ENCODE measurements at places on chromosomes 1 and 21.

DNA sequence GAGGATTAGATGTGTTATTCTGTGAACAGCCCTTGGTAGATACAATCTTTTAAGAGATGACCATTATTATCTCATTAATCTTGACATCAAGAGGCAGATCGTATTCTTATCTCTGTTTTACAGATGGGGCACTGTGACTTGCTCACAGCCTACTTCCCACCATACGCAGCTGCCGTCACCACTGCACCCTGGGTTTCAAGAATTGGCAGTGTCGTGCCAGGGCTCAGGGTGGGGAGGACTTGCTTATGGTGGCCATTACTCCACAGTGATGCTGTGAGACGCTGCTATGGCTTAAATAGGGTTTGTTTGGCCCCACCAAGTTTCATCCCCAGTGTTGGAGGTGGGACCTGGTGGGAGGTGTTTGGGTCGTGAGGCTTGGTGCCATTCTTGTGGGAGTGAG lies 45.4 kb upstream of the ZC3H12A start:
- DNase-seq = no peak

DNA sequence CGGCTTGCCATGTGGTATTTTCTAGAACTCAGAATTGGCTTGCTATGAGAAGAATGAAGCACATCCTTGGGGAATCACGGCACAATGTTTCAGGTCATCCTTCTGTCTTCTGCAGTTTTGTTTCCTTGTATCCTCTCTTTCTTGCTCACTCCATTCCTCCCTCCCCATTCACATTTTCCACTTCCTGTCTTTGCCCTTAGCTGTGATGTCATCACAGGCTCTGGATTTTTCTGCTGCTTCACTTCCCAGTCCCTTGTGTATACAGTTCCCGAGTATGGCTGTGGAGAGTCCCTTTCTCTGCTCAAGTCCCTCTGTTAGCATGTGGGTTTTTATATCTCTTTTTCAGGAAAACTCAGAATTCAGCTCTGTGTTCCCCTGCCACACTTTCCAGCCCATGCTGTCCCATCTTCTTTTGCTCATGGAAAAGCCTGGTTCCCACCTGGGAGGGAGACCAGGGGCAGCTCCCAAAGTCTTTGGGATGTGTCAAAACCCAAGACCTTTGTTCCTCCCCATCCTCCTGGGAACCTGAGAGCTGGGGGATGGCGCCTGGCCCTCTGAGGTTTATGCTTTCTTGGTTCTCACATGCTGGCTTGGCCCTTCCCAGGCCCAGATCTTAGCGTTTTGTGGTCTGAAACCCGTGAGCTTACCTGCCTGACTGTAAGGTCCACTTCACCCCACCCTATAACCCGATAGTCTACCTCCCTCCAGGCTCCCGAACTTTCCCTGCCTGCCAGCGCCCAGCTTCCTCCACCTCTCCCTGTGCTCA lies 4.8 kb upstream of the RGS16 start:
- DNase-seq = no peak

GRCh38 chr1:82018319-82018718 lies 217.6 kb downstream of the ADGRL2 start:
- no peak for DNase-seq

DNA sequence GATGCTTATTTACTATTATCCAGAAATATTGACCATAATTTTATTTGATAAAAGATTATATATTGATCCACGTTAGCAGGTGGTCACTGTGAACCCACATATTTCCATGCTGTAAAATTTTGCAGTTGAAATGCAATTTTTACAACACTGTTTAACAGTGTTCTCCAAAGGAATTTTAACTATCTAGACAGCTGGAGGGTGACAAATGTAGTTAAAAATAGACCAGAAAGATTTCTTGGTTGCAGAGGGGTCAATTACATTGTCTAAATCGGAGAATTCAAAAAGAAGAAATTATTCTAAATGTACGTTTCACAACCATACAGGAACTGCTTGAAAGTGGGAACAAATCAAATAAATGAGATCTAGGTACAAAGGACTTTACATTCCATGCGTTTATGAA lies 625.2 kb upstream of the NCAM2 start:
- no peak for DNase-seq

DNA sequence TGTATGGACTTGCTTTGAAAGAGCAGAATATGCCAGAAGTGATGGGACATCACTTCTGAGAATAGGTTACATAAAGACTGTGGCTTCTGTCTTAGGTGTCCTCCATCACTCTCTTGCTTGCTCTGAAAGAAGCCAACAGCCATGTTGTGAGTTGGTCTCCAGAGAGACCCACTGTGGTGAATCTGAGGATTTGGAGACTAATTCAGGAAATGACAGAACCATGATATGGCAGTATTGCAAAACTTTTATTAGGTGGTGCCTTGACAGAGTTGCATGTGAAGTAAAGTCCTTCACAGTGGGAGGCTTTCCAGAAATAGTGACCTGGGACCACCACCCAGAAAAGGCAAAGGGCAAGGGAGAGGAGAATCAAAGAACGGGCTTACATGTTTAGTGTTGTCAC lies 628.6 kb downstream of the KCNT2 start:
- DNase-seq = no peak

DNA sequence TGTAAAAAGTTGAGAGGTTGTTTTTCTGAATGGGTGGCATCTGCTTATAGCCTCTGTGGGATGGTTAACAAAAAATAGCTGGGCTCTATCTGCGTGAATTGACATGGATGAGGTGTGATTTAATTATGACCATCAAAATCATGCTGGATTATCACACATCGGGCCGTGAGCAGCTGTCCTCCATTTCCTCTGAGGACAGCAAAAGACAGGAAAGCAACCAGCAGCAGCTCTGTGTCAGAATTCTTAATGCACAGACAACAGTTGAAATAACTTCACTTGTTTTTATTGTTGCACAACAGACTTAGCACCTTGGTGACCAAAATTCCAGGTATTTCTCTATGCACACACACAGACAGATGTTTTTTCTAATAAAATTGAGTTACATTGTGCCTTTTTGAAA lies 54.5 kb upstream of the LAPTM5 start:
- DNase-seq = no peak

- no peak for DNase-seq
Measured at GRCh38 chr1:203475012-203475981, at the start of gene PRELP. PRELP (plus strand) TSS chr1:203475806; CDS start chr1:203483185, 7,379 bp downstream.

- no peak for DNase-seq
Measured at GRCh38 chr1:40575336-40575735, 43.9 kb downstream of the ZNF684 start.

GRCh38 chr1:113928187-113928930 lies 765 bp upstream of the HIPK1 start:
- DNase-seq = no peak

DNA sequence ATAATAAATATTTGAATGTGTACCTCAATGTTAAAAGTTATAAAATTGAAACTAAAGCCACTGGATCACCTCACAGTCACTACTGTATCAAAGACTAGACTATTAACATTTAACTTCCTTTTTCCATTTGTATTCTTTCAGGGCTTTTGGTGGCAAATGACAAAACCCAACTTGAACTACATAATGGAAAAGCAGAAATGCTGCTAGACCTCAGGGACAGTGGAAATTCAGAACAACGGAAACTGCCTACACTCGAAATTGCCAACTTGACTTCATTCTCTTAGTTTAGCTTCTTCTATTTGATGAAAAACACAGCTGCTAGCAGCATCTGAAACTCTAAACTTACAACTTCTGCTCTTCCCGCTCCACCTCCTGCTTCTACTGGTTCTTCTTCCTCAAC lies 34.9 kb upstream of the NTNG1 start:
- no peak for DNase-seq

DNA sequence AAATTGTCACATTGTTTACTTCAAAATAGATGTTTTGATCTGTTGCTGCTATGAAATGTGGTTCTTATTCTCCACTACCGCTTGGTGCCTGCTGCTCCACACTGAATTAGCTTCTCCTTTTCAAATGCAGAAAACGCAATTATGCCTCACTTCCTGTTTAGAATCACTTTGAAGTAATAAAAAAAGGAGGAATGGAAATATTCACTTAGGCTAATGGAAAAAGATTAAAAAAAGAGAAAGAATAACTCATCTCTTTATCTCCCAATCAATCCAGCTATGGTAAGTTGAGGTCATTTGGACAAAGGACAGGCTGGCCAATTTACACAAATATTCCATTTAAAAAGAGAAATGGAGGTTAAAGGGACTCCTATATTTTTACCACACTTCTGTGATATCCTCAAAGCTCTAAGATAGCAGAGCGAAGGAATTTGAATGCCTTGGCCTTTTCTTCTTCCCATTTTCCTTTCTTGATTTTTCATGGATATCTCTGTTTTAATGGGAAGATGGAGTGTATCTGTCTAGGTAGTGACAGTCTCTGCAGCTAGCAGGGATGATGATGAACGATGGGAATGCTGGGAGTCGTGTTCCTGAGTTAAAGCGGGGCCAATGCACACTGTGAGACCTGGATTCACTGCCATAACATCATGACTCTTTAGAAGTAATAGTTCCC lies 35.7 kb downstream of the RGS5 start:
- DNase-seq = no peak

DNA sequence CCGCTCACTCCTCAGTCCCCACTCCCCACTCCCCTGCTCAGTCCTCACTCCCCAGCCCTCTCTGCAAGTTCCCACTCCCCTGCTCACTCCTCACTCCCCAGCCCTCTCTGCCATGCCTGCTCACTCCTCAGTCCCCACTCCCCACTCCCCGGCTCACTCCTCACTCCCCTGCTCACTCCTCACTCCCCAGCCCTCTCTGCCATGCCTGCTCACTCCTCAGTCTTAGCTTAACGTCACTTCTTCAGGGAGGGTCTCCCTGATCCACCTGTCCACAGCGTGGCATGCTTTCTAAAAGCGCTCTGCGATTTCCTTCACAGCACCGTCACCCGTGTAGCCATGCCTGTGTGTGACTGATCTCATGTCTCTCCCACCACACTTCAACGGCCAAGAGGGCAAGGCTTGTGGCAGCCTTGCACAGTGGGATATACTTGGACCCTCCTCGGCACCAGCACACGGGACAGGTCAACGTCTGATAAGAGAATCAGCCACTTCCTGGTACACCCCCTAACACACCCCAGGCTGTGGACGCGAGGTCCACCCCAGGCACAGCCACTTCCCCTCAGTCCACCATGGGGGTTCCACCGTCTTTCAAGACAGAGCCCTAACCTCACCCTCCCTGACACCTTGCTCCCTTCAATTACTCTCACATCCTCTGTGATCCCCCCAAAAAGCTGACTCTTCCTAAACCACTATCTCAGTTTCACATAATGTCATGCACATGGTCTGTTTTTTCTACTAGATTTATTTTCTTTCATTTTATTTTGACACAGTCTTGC lies 14.0 kb downstream of the PRDM15 start:
- DNase-seq = no peak

DNA sequence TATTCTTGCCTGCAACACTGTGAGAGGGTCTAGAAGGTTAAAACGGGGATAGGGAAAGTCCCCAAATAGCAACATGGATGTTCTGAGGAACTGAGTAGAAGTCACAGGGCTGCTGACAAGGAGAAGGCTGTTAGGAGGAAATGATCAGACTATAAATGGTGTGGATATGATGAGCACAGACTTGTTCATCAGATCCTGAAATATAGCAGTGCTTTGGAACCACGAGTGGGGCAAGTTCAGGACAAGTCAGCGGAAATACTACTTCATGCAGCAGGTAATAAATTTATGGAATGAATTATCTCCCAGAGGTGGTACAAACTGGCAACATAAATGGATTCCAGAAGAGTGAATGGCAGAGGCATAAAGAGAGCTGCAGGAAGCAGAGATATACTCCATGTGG lies 3.2 kb upstream of the KIAA0040 start:
- DNase-seq = no peak

DNA sequence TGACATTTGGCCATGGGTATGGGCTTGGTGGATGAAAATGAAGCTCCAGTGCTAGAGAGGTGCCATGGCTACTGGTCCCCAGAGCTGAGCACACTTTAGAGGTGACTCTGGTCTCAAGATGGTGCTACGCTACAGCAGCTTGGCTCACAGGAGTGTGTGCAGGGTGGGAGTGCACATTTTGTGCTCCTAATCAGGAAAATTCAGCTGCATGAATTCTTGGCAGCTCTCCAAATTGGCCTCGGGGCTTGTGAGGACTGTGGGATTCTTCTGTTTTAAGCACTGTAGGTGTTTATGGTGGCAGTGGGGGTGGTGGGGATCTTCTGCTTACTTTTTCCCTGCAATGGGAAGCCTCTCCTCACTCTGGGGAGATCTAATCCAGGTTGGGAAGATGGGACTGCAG lies 17.3 kb upstream of the TIPRL start:
- DNase-seq = no peak

DNA sequence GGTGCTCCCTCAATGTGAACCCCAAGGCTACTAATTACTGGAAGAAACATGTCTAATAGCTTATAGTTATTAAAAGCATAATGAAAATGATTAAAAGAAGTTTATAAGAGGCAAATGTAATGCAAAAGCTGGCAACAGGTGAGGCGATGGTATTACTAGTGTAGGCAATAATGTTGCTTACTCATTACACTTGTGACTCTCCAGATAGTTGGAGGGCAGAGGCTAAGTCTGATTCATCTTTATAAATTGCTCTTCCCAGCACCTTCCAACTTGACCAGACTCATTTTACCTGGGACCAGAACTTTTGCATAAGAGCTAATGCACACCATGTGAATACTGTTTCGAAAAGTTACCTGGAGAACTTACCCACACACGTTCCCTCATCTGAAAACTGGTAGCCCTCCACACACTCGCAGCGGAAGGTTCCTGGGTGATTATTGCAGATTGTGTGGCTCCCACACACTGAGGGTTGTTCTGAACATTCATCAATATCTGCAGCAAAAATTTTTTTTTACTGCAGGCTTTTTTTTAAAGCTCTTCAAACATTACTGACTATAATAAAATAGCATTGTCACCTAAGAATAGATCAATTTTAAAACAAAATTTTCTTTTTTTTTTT lies 48.0 kb downstream of the NID1 start:
- DNase-seq = no peak

- no peak for DNase-seq
Measured at GRCh38 chr1:69320757-69321211, 246.9 kb upstream of the LRRC7 start.

DNA sequence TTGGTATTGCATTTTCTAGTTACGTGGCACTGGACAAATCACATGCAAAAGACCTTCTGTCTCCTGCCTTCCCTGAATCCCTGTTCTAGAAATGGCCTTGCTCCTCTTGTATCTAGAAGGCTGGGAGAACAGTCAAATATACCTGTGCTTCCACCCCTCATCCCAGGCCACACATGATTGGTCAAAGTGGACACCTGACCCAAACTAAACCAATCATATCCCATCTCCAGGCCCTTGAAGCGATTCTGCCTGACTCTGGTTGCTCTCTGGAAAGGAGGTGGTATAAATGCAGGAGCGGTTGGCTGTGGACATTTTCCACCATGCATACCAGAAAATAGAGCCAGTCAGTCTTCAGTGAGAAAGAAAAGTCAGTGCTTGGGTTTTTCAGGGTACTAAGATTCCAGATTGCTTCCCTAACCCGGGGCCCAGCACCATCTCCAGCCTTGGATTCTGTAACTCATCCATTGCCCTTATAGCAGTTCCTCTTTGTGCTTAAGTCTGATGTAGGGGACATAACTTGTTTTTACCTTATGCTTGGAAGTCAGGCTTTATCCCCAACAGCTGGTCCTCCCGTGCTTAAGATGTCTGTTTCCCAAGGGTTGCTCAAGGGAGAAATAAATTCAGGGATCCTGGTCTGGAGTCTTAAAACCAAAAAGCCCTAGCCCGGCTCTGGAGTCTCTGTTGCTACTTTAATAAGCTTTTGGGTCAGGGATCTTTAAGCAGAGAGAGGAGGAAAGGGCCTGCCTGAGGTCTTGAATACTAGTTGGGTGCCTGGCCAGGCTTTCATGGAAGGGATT lies 7.7 kb upstream of the PHC2 start:
- no peak for DNase-seq
